Fibroblast of skin of right biceps (primary cell): ENCODE measurements at places on chromosomes 13 and 19.

DNA sequence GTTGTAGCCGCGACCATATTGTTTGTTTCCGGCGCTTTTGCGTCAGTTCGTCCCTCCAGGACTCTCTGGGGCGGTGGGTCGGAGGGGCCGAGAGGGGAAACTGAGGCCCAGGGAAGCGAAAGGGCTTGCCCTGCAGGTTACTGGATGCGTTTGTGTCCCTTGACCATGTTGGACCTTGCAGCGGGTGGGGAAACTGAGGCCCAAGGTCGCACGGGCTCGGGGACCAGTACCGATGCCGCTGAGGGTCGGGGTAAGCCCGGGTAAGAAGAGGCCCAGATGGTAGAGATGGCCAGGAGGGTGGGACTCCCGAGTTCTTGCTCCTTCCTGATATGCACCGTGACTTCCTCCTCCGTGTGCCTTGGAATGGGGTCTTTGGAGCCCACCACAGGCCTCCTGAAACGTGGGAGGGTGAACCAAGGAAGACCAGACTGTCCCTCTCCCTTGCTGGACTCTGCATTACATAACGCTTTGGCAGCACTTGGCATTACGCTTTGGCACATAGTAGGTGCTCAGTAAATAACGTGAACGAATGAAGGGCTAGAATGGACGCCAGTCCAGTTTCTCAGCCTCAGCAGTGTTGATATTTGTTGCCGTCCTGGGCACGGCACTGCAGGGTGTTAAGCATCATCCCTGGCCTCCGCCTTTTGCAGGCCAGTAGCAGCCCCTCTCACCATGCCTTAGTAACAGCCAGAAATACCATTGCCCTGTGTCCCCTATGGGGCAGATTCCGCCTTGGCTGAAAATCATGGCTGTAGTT, 743 bp downstream of the CHAF1A start:
- no peak for DNase-seq

GRCh38 chr19:47765523-47766358, 12.8 kb upstream of the SELENOW start:
- peak; percentile 50 for DNase-seq

- no peak for DNase-seq
Observed at GRCh38 chr13:49608651-49609331, 19.5 kb upstream of the ARL11 start.

DNA sequence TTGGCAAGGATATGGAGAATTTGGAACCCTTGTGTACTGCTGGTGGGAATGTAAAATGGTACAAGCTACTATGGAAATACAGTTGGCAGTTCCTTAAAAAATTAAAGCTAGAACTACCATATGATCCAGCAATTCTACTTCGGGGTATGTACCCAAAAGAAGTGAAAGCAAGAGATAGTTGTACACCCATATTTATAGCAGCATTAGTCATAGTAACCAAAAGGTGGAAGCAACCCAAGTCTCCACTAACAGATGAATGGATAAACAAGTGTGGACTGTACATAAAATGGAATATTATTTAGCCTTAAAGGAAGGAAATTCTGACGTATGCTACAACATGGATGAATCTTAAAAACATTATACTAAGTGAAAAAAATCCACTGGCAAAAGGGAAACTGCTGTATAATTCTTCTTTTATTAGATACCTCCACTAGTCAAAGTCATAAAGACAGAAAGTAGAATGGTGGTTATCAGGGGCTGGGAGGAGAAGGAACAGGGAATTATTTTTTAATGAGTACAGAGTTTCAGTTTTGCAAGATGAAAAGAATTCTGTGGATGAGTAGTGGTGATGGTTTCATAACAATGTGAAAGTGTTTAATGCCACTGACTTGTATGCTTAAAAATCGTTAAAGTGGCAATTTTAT, 141.6 kb downstream of the RXFP2 start:
- no peak for DNase-seq

- DNase-seq = no peak
Observed at GRCh38 chr19:33630880-33631608, 9.3 kb downstream of the CHST8 start.

DNA sequence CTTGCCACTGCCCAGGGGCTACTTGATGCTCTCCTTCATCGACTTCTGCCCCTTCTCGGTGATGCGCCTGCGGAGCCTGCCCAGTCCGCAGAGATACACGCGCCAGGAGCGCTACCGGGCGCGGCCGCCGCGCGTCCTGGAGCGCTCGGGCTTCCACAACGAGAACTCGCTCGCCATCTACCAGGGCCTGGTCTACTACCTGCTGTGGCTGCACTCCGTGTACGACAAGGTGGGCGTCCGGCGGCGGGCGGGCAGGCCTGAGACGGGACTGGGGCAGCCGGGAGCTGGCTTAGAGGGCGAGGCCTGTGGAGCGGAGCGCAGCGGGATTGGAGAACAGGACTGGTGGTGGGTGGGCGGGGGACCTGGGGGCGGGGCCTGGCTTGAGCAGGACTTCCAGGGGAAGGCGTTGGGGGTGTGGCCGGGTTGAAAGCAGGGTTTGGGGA, 12.7 kb upstream of the PSMD8 start:
- peak; percentile 65 for DNase-seq

DNA sequence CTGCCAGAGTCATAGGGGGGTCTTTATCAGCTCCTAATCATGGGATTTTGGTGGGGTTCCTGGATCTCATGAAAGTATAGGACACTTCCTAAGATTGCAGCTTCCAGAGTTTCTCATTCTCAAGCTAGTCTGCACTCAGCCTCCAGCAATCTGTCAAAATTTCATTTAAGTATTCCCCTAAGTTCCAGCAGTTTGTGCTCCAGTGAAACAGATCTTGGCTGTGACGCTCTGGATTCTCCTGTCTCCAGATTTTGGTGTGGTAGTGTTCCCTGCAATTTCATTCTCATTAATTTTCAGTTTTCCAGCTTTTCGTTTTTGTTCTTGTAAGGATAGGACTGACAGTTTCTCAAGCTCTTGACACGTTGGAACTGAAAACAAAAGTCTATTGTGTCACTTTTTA, 908.9 kb upstream of the MIR17HG start:
- DNase-seq = no peak

- DNase-seq = no peak
Observed at GRCh38 chr13:84080748-84081530, 198.7 kb upstream of the SLITRK1 start.

GRCh38 chr19:1658150-1659083, 6.0 kb upstream of the TCF3 start:
- DNase-seq = no peak

DNA sequence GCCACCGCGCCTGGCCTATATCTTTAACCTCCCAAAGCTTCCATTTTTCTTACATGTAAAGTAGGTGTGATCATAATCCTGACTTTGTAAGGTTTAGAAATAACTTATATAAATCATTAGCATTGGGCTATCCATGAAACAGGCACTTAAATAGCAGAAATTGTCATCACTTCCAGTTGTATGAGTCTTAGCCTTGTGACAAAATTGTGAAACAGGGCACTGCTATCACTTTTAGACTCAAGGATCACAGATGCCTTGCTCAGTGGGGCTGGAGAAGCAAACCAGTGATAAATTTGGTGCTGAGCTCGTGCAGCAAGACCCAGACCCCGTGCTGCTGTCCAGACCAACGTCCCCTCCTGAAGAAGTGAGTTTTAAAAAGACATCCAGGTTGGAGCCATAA, 209.7 kb downstream of the KATNAL1 start:
- no peak for DNase-seq

DNA sequence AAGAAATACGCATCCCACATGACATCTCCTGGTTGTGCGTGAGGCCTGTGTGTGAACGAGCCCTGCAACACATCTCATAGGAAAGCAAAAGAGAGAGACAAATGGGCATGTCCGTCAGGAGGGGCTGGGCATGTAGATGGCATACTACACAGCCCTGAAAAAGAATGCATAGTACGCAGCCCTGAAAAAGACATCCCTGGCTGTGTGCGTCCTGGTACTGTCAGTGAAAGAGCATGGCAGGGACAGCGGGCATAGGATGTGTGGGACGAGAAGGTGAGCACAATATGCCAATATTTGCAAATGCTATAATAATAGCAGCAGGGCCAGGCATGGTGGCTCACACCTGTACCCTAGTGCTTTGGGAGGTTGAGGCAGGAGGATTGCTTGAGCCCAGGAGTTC, 28.6 kb downstream of the PTPRS start:
- no peak for DNase-seq

- peak; percentile 77 for DNase-seq
Observed at GRCh38 chr19:16584248-16585093, 12.3 kb upstream of the SLC35E1 start.

GRCh38 chr19:10260141-10260584, 8.1 kb downstream of the MRPL4 start:
- no peak for DNase-seq

- DNase-seq = no peak
Observed at GRCh38 chr13:50236898-50237318, 221.7 kb downstream of the KCNRG start.

GRCh38 chr19:43505186-43505456, 575 bp upstream of the PHLDB3 start:
- no peak for DNase-seq

DNA sequence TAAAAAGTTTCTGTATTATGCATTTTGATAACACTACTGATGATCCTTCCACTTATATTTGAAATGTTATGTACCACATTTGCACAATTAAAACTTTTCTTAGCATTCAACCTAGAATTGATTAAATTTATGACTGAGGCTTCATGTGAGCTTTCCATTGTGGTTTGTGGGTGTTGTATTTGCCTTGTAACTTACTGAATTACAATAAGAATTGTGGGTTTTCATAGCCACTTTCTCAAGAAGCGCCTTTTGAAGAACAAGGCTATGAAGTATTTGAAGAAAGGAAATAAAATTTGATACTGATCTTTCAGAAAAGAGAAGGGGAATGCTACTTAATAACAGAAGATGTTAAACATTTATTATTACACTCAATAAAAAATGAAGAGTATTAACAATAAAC, 7.0 kb upstream of the TEX26 start:
- DNase-seq = no peak

DNA sequence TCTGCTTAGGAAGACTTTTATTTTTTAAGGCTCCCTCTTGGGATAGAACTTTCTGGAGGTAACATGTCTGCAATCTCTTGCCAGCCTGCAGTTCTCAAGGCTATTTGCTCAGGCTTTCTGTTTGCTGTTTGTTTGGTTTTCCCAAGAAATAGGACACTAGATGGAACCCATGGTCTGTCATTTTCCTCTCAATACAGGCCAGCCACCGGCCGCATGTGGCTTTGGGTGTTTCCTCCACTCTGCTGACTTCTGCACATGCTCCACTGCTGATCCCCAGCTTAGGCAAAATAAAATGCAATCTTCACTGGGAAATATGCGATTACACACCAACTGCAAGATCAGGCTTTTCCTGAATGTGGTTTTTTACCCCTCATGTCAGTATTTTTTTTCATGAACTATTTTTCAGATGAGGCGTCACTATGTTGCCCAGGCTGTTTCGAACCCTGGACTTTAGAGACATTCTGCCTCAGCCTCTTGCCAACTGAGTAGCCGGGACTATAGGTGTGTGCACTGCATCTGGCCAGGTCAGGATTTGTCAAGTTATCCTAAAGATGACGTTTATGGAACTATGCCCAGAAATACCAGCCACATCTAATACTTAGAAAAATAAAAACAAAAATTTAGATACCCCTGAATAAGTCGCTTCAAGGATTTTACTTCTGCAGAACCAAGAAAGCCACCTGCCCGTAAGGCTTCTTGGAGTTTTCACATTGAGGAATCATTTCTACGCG, 94.3 kb upstream of the PABPC3 start:
- DNase-seq = no peak

DNA sequence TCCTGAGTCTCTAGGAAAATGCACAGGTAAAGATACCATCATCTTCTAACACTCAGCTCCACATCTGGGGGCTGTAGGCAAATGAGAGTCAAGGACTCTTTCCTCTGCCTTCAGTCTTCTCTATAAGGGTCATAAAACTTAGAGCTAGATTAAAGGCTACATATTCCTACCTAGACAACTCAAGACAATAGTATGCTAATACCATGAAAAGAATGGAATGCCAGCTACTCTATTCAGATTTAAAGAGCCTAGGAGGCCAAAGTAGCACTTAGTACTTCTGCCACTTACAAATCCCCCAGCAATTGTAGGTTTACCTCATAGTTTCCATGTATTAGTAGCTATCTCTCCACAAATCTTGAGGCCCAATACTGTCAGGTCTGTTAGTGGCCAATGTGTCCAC, 453.0 kb downstream of the SLITRK5 start:
- DNase-seq = no peak

- DNase-seq = peak; percentile 66
Observed at GRCh38 chr19:17829855-17830566, 8.7 kb upstream of the INSL3 start.

GRCh38 chr19:10270180-10270615, 722 bp upstream of the ICAM1 start:
- DNase-seq = no peak

- no peak for DNase-seq
Observed at GRCh38 chr19:13104360-13104847, 1.7 kb upstream of the LYL1 start.

DNA sequence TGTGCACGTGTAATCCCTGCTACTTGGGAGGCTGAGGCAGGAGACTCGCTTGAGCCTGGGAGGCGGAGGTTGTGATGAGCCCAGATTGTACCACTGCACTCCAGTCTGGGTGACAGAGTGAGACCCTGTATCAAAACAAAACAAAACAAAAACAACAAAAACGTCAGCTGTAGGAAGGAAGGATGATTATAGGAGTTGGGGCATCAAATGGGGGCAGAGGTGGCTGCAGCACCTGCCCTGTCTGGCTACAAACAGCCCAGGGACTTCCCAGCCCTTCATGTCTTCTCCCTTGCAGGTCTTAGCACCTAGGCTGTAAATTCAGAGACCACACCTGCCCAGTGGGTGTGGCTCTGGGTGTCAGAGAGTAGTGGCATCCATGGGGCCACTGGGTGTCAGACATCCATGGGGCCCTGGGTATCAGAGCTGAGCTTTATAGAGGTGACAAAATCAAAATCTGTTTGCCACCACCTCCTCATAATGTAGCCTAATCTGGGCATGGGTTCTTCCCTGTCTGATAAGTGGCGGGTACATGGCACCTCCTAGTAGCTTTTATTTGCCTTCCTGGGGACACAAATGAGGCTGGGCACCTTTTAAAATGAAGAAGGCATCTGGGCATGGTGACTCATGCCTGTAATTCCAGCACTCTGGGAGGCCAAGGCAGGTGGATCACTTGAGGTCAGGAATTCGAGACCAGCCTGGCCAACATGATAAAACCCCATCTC, 4.7 kb upstream of the B3GNT3 start:
- DNase-seq = no peak

- no peak for DNase-seq
Observed at GRCh38 chr13:43377149-43377548, 353.8 kb downstream of the DNAJC15 start.

DNA sequence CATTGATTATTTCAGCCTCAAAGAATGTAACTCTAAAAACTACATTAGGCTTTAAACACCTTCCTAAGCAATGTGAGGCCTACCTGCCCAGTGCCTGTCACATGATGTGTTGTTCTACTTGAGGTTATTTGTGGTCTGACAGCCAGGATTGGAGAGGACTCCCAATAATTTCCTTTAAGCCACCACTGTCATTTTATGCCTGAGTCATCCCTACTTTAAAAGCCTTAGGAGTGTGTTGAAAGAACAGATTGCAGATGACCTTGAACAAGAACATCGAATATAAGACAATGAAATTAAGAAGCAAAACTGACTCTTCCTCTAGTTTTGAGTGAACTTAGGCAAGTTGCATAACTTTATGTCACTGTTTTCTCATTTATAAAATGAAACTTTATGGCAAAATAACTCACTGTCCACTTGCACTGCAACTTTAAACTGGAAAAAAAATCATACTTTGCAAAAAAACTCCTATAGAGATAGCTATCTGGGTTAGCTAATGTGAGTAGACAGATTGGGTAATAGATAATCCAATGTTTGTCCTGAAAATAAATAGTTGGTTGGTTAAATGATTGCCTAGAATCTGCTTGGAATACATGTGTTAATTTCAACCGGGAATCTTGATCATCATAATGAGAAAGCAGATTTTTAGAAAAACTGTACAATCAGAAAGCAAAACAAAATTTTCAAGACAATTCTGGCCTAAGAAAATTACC, 361.2 kb downstream of the SUCLA2 start:
- no peak for DNase-seq
